ENCODE measurements at places on chromosomes 1 and 21. TPM values are rescaled to one million over a fixed set of nuclear protein-coding genes. Genes with fewer than 3 reads are reported as not detected.
A peak's percentile ranks its signal among the peaks of the same experiment; 100 is the strongest.

GRCh38 chr1:116587501-116588227 is 16.8 kb upstream of the CD58 start:
- no peak overlapping the region for H3K27ac ChIP-seq
- no peaks in the 10 kb centered on the region for H3K4me1 ChIP-seq
- H3K36me3 ChIP-seq = no peaks in the 10 kb centered on the region
- no peak for DNase-seq
- no peaks in the 10 kb centered on the region for H3K27me3 ChIP-seq

GRCh38 chr1:27136236-27136551 is 18.7 kb downstream of the SLC9A1 start:
- H3K4me1 ChIP-seq = peaks cover 46% of the 10 kb centered on the region
- H3K27ac ChIP-seq = peak overlapping the region; percentile 47
- no peak for DNase-seq
- H3K36me3 ChIP-seq = no peaks in the 10 kb centered on the region
- H3K27me3 ChIP-seq = no peaks in the 10 kb centered on the region

GRCh38 chr1:229815076-229815475 is 189.0 kb downstream of the URB2 start:
- no peak for DNase-seq
- no peaks in the 10 kb centered on the region for H3K27me3 ChIP-seq
- no peak overlapping the region for H3K4me3 ChIP-seq
- no peaks in the 10 kb centered on the region for H3K4me1 ChIP-seq
- H3K36me3 ChIP-seq = no peaks in the 10 kb centered on the region
- H3K27ac ChIP-seq = no peak overlapping the region

DNA sequence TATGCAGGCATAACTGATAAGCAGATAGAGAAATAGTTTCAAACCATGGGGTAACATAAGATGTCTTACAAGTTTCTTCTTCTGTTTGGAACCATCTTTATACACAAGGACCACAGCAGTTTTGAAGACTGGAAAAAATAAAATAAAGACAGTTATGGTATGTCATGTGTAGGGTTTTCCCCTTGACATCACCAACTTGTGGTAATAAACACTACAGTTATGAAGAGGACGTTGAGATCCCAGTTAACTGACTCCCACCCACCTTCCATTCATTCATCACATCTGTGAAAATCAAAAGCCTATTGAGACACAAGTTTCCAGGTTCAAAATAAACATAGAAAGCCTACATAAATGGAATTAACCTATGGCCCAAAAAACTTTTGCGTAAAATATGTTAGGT is 92.5 kb upstream of the KRTAP19-8 start:
- DNase-seq = no peak
- H3K4me1 ChIP-seq = no peaks in the 10 kb centered on the region

DNA sequence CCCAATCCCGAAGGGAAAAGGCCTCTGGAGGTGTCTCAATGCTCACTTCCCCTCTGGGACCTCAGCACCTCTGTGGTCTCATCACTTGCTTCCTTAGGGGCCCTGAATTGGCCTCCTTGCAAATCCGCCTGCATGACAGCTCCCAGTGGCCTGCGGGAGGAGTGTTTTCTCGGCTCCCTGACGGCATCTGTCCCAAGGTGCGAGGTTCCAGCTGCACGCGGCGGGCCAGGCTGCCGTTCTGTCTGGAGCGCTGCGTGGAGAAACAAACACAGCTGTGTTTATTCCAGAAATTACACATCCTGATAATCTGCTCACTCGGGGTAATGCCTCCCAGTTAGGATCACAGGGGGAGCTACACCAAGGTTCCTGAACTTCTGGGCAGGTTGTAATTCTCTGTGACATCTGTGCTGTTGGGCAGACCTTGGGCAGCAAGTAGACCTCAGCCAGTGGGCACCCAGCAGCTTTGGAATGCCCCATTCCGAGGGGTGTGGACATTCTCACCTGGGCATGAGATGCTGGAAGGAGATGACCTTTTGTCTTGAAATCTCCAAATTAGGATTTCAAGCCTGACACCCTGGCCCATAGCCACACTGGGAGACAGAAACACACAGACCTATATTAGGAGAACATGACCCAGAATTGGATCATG is 18.2 kb downstream of the EPHB2 start:
- H3K36me3 ChIP-seq = no peaks in the 10 kb centered on the region
- no peak overlapping the region for H3K4me3 ChIP-seq
- no peaks in the 10 kb centered on the region for H3K4me1 ChIP-seq

DNA sequence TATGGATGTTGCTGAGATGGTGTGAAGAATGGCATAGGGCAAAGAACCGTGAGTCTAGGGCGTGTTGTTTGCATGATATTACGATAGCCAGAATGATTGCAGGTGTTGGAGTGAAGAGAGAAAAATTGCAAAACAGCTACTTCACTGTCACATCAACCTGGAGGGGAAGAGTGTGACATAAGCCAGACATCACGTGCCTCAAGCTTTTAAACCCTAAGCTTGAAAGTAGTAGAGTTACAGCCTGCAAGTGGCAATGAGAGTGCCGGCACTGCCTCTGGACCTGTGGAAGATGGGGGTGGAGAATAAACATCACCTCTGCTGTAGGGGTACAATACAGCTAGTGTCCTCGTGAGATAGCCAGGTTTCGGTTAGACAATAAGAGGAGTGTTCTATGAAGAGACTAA is 11.1 kb downstream of the EEIG2 start:
- H3K27ac ChIP-seq = no peak overlapping the region
- H3K36me3 ChIP-seq = no peaks in the 10 kb centered on the region
- DNase-seq = no peak
- H3K4me3 ChIP-seq = no peak overlapping the region
- peaks cover 10% of the 10 kb centered on the region for H3K4me1 ChIP-seq
- H3K27me3 ChIP-seq = no peaks in the 10 kb centered on the region

- no peak overlapping the region for H3K4me3 ChIP-seq
- H3K4me1 ChIP-seq = peaks cover 22% of the 10 kb centered on the region
- DNase-seq = no peak
Observed at GRCh38 chr21:34020005-34020847, 53.2 kb upstream of the MRPS6 start.

The NCAM2 gene
- total RNA-seq = 5.1 TPM

Measured in esophagus muscularis mucosa (tissue), 4 donors.